Diencephalon (tissue), 1 donor: ENCODE measurements at places on chromosomes 2 and 18. TPM values are rescaled to one million over a fixed set of nuclear protein-coding genes. Genes with fewer than 3 reads are reported as not detected.

SLC19A3 gene
- 3.9 TPM for total RNA-seq

RGPD4 gene
- total RNA-seq, result 0.23 TPM

KCTD1 gene
- total RNA-seq, result 33.4 TPM

PDE11A gene
- total RNA-seq, result 3.9 TPM

MC2R gene
- not detected for total RNA-seq

FOXI3 gene
- total RNA-seq, result not detected

PRLH gene
- not detected for total RNA-seq
